ENCODE measurements at places on chromosomes 2 and 18.

GRCh38 chr2:119149611-119150010 is 8.9 kb downstream of the C1QL2 start:
- DNase-seq, result no peak

GRCh38 chr2:127179766-127180165 is 40.3 kb downstream of the CYP27C1 start:
- no peak for DNase-seq

DNA sequence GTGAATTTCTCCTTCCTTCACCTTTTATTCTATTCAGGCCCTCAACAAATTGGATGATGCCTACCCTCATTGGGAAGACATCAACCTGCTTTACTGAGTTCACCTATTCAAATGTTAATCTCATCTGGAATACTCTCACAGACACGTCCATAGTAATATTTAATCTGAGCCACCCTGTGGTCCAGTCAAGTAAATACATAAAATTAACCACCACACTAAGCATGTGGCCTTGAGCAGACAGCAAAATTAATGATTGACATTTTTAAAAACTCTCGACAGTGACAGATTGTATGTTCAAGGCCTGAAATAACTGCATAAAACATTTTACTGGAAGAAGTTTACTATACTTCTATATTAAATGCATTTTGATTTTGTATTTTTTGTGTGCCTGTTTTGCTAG is 540.6 kb upstream of the GCFC2 start:
- DNase-seq, result no peak

- DNase-seq, result no peak
These were observed 138.8 kb downstream of the ATAD2B start for GRCh38 chr2:23788100-23788499.

GRCh38 chr2:86417961-86418360 is 23.2 kb upstream of the KDM3A start:
- DNase-seq, result no peak

GRCh38 chr2:159034713-159035112 is 66.3 kb downstream of the TANC1 start:
- DNase-seq, result no peak

GRCh38 chr2:238722181-238722580 is 125.7 kb upstream of the TWIST2 start:
- DNase-seq, result no peak

DNA sequence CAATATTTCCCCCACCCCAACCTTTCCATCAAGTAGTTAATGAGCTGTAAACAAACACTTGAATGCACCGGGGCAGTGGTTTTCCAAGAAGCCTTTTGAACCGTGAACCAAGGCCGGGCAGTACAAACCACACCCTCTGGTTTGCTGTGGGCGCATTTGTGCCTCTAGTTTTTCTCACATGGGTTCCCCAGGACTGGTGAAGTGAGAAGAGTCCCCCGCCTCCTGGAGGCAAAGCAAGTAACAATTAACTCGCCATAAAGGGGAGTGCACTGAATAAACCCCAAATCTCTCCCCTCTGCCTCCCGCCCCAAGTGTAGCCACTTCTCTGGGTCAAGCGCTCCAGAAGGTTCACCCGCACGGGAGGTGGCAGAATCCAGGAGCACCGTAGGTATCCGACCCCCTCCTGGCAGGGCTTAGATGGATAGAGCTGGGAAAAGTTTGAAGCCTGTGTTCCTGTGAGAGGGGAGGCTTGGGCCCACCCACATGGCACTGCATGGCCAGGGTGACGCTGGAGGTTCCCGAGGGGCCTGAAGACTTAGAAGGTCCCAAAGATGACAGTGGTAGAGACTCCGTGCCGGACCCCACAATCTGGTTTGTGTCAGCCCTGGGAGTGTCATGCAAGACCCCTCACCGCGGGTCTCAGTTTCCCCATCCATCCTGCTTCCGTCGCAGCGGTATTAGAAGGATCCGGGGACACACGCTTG is 182.2 kb downstream of the SMAD2 start:
- no peak for DNase-seq

DNA sequence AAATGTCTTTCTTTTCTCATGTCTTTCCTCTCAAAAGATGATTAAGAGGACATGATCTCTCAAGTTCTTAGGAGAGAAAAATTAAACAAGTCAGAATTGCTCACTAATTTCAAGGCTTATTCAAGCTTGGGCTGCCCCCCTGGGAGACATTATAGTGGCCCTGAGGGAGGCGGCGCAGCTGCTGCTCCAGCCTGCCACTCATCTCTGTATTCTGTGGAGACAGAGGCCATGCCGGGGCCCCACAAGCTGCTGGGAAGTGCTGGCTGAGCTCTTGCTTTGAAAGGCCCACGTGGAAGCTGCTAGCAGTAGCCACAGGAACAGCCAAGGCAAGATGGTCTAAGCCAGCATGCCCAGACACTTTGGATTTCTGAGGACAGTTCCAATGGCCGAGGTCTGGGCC is 267.4 kb downstream of the LNPK start:
- DNase-seq, result no peak

DNA sequence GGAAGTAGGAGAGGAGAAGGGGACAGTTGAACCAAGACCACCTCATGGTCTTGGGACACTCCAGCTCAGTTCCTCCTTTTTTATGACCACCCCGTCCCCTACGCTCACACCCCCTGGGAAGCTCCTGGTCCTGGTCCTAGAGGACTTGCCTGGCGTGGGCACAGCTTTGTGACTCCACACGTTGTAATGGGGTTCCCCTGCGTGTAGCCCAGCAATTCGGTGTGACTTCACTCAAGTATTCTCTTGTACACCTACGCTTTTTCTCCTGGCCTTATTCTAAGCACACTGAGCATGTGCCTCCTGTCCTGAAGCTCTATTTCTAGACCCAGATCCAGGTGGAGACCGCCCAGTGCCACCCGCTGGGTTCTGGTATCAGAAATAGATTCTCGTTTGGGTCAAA is 36.1 kb upstream of the B3GNT7 start:
- DNase-seq, result no peak

DNA sequence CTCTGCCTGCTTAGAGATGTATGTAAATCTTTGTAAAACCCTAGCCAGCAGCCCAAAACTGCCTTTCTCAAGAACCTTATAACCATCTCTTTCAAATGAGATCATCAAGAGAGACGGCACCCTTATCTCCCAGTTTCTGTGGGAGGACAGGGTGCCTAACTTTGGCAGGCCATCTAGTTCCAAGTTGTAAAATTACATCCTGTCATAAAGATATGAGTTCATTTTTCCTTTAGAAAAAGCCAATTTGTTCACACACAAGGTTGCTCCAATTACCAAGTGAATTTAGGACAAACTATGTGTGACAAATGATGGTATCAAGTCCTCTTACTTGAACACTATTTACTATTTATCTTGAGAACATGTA is 65.3 kb downstream of the MEMO1 start:
- no peak for DNase-seq

DNA sequence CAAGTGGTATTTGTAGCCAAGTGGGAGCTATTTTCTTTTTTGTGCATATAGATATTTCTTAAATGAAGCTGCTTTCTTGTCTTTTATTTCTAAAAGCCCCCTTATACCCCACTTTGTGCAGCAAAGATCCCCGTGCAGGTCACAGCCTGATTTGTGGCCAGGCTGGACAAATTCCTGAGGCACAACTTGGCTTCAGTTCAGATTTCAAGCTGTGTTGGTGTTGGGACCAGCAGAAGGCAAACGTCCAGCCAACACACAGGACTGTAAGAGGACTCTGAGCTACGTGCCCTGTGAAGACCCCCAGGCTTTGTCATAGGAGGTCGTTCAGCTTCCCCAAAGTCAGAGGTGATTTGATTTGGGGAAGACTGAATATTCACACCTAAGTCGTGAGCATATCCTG is 21.9 kb downstream of the FOSL2 start:
- DNase-seq, result no peak

- no peak for DNase-seq
These were observed 355.6 kb downstream of the NBAS start for GRCh38 chr2:15205562-15205961.

GRCh38 chr2:159249990-159250715 is 36.4 kb downstream of the WDSUB1 start:
- DNase-seq, result no peak

- no peak for DNase-seq
These were observed 282.3 kb downstream of the EIPR1 start for GRCh38 chr2:3094999-3095958.

DNA sequence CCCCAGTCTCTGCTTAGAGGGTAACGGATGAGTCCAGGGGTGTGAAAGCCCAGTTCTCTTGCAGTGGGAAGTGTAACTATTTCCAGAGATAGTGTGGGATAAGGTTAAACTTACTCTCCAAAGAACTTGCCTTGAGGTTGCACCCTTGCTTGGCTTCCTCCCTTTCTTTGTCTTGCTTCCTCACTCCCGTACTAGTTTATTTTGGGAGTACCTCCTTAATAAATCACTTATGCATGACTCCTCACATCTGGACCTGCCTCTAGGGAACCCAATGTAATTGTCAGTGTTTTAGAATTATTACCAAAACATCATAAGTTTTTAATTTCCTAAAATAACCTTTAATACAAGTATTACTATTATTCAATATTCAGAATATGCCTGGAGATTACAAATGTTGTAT is 35.2 kb downstream of the CPO start:
- DNase-seq, result no peak

DNA sequence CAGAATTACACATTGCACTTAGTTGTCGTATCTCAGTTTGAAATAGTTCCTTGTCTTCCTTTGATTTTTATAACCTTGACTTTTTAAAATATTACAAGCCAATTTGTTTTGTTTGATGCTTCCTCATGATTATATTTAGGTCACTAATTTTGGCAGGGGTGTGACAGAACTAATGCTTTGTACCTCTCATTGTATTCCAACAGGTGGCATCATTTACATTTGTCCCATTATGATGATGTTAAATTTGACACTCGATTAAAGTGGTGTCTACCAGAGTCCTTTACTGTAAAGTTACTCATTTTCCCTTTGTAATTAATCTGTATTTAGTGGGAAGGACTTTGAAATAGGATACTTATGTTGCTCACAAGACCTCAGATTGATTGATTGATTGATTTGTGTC is 21.5 kb upstream of the MFSD2B start:
- no peak for DNase-seq

DNA sequence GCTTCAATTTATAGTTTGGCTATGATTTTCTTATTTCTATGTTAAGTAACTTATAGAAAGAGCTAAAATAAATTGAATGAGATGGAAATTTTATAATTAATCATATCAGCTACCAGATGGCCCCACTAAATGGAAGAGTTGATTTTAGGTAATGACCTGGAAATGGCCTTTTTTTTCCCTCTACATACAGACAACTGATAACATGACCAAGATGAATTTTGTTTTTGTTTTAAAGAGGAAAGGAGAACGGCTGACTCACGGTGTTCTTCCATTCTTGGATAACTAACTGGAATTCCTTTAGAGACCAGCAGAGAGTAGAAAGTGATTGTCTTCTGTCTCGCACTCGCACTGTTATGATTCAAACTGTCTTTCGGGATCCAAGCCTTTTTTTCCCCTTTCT is 91.0 kb downstream of the TMEM185B start:
- DNase-seq, result no peak

Measured in HEK293T (cell line).